ENCODE measurements at places on chromosomes 5 and 9.

- no peak for DNase-seq
Observed at GRCh38 chr9:114051281-114051680, 26.8 kb downstream of the AMBP start.

GRCh38 chr9:16825971-16826625 lies 44.4 kb downstream of the BNC2 start:
- no peak for DNase-seq

GRCh38 chr9:129027224-129027684 lies 877 bp downstream of the SH3GLB2 start:
- DNase-seq, result no peak

- DNase-seq, result no peak
Observed at GRCh38 chr5:105619725-105620124, 2051.0 kb downstream of the EFNA5 start.

DNA sequence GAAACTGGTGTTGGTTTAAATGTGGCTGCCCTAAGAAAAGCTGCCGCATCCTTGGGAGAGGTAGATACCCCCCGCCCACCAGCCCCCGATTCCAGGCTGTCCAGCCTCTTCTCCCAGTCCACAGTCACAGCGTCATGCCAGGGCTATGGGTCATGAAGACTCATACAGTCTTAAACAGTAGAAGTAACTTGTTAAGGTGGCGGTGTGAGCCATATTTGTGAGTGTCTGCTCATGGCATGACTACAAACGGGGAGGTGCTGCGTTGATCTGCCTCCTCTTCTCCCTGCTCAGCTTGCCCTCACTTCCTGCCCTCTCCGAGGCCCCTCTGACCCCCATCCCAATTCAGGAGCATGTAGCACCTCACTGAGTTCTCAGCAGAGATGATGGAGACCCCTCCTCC lies 20.8 kb downstream of the FGD3 start:
- no peak for DNase-seq

DNA sequence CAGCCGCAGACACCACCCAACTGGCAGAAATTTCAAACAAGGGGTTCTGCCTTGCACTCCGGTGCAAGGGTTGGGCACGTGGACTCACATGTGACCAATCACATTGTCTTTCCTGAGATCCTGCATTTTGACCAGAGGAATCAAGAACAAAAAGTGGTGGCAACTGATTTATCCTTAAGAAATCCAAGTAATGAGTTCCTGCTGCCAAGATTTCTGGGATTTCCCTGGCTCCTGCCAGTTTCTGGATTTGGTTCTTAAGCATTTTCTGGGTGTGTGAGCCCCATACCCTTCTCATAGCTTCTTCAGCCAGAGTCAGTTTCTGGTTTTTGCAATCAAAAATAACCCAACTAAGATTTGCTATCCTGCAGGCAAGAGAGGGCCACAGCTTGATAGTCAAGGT lies 17.4 kb upstream of the KCNIP1 start:
- no peak for DNase-seq

DNA sequence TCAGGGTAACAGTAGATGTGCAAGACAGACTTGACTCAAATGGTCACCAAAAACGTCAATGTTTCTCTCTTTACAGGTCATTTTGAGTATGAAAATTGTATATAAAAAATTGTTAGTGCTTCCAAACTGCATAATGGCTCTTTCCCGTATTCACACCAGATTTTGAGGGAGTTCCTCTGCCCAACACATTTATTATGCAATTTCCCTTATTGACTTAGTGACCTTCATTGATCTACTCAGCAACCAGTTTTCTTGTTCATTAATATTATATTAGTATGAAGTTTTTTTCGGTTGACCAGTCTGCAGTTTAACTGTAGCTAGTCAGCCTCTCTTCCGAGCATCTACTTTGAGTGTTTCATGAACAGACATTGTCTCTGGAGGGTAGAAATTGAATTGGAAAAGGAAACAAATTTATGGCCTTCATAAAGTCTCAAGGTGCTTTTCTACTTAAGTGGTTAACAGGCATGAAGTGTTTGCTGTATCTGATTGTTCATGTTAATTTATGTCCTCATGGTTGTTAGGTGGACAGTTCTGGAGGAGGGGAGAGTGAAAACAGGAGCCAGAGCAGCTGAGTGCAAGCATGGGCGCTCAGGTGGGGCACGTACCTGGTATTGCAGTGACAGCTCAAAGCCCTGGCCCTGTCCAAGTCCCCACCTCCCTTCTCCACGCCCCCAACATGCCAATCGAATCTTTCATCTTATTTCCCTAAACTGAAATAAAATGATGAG lies 240.2 kb downstream of the RFK start:
- no peak for DNase-seq

- DNase-seq, result no peak
Observed at GRCh38 chr9:35659340-35659739, 1.2 kb downstream of the CCDC107 start.

DNA sequence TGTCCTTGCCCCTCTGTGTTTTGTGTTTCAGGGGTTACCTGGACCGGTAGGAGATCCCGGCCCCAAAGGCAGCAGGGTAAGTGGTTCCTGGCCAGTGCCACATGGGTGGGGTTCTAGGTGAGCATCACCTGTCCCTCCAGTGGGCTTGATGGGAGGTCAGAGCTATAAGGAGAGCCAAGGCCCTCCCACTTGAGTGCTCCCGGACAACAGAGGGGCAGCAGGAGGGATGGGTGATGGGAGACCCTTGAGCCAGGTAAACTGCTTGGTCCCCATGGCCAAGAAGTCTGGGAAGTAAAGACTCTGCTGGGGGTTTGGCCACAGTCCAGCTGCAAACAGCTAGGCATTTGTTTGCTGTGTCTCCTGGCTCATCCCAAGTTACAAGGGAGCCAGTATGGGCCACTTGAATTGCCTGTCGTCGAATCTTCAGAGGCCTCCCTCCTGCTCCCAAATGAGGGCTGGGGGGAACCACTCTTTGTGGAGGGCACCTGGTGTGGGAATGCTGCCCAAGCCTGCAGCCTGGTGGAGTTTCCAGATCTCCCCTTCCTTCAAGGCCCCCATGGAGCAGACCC lies 51.0 kb downstream of the COL27A1 start:
- DNase-seq, result no peak

- DNase-seq, result no peak
Observed at GRCh38 chr9:121886759-121887485, 206.2 kb downstream of the TTLL11 start.

DNA sequence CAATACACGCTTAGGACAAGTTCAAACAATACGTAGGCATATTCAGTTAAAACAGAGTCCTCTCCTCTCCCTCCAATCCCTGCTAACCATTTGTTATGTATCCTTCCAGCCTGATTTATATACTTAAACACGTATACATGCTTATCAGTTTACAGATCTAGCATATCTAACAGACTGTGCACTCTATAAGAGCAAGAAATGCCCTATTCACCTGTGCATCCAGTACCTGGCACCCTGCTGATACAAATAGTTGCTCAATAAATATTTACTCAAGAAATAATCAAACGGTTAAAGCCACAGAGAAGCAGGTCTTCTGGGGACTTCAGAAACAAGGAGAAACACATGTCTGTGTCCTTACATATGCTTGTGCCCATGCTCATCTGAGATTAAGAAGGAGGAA lies 55.9 kb downstream of the MLLT3 start:
- no peak for DNase-seq

GRCh38 chr5:180823940-180824629 lies 21.5 kb upstream of the MGAT1 start:
- no peak for DNase-seq

- DNase-seq, result no peak
Observed at GRCh38 chr5:139078345-139078744, 119.8 kb downstream of the SIL1 start.

DNA sequence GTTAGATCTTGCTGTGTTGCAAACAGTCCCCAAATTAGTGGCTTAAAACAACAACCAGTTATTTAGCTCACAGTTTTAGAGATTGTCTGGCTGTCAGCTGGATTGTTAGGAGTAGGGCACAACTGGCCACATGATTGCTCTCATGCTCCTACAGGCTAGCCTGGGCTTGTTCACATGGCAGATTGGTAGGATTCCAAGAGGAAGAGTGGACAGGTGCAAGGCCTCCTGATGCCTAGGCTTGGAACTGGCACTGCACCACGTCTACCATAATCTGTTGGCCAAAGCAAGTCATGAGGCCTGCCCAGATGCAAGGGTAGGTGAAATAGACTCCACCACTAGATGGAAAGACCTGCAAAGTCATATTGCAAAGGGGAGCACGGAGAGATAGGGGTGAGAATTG lies 76.4 kb downstream of the ACER2 start:
- DNase-seq, result no peak

DNA sequence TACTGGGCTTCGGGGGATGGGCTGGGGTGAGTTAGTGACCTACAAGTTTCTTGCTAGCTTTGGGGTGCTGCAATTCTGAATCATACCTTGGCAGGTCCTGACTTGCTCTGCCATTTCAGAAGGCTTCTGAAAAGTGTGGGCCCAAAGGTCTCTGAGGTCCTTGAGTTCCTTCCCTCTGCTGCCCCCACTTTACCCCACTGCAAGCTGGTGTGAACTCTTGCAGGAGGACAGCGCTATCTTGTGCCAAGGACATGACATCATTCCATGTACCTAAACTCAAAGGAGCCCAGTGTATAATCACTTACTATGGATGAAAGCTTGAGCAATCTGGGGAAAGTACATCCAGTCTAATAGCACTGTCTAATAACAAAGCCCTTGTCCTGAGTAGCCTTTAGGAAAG lies 157.4 kb downstream of the RMI1 start:
- DNase-seq, result no peak

DNA sequence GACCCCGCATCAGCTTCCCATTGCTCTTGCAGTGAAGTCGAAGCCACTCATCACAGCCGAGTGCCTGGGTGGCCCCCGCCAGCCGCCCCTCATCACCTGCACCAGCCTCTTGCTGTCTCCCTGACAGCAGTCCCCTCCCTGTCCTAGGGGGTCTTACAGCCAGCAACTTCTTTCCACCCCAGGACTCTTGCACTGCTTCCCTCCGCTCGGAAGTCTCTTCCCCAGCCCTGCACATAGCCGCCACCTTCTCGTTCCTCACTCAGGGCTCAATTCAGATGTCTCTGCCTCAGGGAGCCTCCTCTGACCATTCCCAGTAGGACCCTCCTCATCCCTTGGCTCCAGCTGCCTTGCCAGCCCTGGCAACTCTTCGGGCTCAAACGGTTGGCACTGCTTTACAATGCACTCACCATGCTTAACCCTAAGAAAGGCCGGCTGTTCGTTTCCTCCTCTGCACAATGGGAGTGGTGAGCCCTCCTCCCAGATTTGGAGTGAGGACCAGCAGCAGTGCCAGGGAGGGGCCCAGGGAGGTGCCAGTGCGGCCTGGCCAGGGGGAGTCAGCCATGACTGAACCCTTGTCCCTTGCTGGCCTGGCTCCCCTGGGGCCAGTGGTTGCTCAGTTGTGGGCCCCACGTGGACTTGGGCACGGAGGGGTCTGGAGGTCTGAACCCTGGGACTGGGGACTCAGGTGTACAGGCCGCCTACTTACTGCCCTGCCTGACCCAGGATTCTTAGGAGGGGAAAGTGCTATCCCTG lies 6.1 kb downstream of the TCF7 start:
- no peak for DNase-seq

DNA sequence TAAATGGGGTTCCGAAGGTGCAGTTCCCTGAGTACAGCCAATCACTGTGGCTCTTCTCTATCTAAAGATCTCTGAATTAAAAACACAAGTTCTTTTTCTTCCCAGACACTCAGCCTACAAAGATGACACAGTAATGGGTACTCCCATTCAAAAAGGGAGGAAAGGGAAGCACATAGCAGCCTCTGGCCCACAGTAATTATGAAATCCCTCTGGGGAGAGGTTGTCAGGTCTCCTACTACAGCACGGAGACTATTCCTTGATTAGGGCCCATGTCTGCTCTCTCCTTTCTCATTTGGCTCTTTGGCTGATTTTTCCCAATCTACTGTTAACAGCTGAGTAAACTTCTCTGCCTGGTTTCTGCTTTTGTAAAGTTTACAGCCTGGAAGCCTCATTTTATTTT lies 62.0 kb upstream of the RANBP3L start:
- no peak for DNase-seq

- DNase-seq, result no peak
Observed at GRCh38 chr9:97518166-97518908, 16.9 kb downstream of the TMOD1 start.

- no peak for DNase-seq
Observed at GRCh38 chr9:87683751-87684626, 41.9 kb upstream of the CTSL start.

GRCh38 chr5:22111320-22111719 lies 741.8 kb downstream of the CDH12 start:
- DNase-seq, result no peak

DNA sequence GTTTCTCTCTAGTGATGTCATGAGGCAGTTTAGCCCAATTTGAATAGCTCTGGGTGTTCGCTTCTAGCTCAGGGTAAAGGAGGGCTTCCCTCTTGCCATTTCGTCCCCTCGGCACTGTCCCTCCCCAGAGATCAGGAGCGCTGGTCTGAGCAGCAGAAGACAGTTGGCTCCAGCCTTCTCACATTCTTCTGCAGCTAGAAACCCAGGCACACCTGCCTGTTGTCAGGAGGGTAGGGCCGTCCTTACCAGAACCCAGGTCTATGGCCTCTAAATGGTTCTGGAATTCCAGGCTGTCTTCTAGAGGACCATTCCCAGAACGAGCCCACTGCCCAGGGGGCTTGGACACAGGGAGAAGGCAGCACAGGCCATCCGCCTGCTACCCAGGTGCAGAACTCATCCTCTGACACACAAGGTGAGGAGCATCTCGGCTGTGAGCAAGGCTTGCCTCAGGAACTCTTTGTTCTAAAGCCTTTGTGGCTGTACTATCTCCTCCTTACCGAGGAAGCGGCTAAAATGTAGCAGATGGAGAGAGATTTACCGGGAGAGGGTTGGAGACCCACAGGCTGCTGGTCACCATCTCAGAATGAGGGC lies 255.6 kb upstream of the IRX2 start:
- no peak for DNase-seq

DNA sequence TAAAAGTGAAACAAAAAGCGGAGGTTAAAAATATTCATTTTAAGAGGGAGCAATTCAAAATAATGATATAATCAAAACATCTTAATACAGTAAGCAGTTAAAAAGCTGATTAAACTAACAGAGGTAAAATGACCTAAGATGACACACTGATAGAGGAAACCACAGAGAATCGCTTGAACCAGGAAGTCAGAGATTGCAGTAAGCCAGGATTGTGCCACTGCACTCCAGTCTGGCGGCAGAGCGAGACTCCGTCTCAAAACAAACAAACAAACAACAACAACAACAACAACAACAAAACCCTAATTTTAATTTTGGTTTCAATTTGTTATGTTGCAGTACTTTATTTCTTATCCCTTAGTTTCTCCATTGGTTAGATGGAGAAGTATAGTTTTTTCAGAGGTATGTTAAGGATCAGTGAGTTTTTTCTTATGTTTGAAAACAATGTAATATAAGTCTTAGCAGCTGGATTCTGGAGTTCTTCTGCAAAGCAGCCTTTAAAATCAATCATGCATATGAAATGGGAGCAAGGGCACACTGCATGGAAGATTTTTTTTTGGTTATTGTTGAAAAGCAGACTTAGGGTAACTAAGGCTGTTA lies 58.5 kb downstream of the MLANA start:
- DNase-seq, result peak; percentile 31

- DNase-seq, result no peak
Observed at GRCh38 chr9:136013524-136014034, 52.4 kb upstream of the UBAC1 start.

GRCh38 chr5:113020461-113021273 lies 44.1 kb downstream of the DCP2 start:
- DNase-seq, result peak; percentile 46
